ENCODE measurements at places on chromosomes 11 and 22.

GRCh38 chr11:30895046-30895445 is 308.9 kb upstream of the MPPED2 start:
- DNase-seq = no peak

DNA sequence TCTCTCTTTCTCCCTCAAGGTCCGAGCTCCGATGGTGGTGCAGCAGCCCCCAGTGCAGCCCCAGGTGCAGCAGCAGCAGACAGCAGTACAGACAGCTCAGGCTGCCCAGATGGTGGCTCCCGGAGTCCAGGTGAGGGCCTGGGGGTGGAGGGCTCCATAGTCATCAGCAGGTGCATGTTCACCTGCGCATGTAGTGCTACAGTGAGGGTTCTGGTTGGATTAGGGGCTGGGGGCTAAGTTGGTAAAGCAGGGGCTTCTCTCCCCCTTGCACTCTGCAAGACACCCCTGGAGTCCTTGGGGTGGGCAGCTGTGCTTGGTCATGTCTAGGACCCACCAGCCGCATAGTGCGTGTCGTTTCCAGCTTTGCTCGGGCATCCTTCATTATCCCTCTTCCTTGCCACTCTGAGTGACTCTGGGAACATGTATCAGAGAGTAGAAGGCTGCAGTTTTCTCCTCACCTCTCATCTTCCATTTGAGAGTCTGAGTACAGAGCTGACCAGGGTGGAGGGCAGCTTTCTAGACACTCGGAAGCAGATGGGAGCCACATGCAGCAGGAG is 61.2 kb downstream of the MED15 start:
- DNase-seq = no peak

DNA sequence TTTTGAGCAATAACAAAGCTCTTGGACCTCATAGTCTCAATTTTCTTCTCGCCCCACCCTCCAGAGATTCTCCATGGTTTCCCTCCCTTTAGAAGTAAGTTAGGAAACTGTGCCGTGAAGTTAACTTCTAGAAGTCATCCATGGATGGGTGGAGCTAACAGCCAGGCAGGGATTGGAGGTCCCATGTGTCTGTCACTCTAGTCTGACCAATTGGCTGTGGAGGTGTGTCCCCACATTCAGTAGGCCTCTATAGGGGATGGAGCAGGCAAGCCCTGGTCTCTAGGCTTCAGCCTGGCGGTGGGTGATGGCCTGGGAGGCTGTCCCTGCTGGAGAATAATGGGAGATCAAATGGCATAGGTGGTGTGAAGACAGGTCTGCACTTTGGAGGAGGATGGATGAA is 50.7 kb downstream of the TP53I11 start:
- peak; percentile 26 for DNase-seq

- no peak for DNase-seq
Measured at GRCh38 chr11:117009905-117010605, 88.2 kb downstream of the SIK3 start.

DNA sequence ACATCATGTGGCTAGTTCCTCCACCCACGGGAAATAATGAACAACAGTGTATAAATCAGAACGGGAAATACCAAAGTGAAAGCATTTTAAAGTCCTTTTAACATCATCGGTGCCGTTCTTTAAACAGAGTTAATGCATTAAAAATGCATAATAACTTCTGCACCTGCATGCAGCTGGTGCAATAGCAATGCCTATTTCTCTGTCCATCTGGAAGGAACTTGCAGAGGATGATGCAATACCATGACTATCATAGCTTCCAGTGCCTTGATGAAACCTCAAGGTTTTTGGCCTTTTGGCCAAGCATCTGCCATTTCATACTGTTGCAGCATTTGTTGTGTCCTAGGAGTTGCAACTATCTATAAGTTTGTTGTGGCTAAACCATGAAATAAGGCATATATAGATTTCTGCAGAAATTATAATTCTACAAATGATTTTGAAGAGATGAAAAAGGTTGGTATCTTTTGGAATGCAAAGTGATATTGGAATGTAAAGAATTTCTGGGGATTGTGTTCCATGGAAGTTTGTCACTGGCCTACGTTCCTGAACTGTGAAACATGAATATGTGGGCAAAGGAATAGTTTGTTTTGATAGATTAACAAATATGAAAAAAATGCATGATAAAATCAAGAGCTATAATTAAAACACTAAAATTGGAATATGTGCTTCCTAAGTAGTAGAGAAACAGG is 9.8 kb upstream of the EIF3F start:
- DNase-seq = no peak

- no peak for DNase-seq
Measured at GRCh38 chr22:44136112-44136511, 44.6 kb upstream of the PARVG start.

- DNase-seq = peak; percentile 32
Measured at GRCh38 chr22:50399751-50400331, 56.7 kb downstream of the PPP6R2 start.

- no peak for DNase-seq
Measured at GRCh38 chr11:9772218-9772617, 108.3 kb downstream of the SWAP70 start.

DNA sequence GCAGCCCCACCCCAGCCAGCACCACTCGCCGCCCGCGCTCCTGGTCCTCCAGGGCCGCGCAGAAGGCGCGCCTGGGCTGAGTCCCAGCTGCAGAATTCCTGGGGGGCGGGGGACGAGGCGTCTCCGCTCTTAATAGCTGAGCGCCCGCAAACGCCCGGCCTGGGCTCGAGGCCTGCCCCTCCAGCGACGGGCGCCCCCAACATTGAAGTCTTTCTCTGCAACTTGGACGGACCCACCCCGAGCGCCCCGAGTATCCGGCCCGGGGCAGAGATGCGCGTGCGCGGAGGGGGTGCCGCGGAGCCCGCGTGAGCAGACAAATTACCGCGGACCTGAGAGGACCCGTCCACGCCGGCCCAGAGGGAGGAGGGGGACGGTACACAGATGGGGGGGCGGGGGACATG is 6.7 kb upstream of the SYT7 start:
- DNase-seq = no peak

DNA sequence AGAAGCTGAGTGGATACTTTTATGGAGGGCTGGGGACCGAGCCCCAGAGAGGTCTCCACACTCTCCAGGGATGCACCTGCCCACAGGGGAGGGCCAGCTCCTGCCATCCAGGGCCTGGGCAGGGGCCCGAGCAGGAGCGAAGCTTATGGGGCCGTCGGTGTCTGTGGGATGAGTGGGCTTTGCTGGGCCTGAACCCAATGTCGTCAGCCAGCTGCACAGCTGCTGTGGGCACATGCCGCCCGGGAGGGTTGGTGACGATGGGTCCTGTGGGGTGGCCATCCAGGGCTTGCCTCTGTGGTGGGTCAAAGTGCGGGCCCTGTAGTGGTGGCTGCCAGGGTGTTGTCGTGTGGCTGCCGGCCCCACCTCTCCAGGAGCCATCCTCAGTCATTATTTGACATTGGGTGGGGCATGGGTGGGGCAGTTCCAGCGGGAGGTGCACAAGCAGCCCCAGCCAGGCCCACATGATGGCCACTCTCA is 447.1 kb downstream of the TBC1D22A start:
- DNase-seq = no peak

GRCh38 chr11:120756931-120757330 is 245.4 kb downstream of the GRIK4 start:
- DNase-seq = no peak

DNA sequence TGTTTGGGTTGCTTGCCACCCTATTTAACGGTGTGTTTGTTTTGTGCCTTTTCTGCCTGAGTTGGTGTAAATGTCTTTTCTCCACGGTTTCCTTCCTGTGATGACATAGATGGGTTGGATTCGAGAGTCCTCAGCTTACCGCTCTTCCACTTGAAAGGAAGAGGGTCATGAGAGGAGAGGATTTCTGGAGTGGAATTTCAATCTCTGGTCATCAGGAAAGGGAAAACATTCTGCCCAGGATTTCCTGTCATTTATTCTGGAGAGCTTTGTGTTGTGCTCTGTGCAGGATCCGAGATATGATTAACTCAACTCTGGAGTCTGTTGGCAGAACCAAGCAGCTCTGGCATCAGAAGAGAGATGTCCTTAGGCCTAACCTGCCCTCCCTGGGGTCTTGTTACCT is 605.2 kb downstream of the NTM start:
- no peak for DNase-seq

- DNase-seq = no peak
Measured at GRCh38 chr22:48663297-48663696, 1164.4 kb downstream of the BRD1 start.

GRCh38 chr11:56491270-56491669 is at the start of gene OR5M8:
OR5M8 (minus strand) TSS chr11:56491370; CDS start chr11:56491370, 0 bp downstream.
- DNase-seq = no peak

GRCh38 chr22:45997077-45997776 is 20.3 kb upstream of the WNT7B start:
- DNase-seq = peak; percentile 25

- peak; percentile 9 for DNase-seq
Measured at GRCh38 chr11:129766898-129767604, 48.6 kb upstream of the TMEM45B start.

DNA sequence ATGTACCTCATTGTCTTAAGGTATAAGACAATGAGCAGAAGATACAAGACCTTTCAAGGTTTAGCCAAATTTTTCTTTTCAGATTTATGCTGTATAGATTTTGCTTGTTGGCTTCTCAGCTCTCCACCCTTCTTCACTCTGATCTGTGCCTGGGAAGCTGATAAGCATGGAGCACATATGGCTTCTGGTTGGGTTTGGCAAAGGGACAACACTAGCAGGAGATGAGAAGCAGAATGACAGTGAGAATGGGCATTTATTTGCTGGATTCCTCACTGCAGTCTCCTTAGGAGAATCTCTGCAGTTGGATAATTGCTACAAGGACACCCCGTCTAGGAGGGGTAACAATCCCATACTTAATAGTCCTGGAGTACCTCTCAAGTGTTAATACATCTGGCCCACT is 474.8 kb upstream of the CCDC90B start:
- DNase-seq = no peak

- no peak for DNase-seq
Measured at GRCh38 chr11:113568566-113568965, 93.4 kb upstream of the DRD2 start.

DNA sequence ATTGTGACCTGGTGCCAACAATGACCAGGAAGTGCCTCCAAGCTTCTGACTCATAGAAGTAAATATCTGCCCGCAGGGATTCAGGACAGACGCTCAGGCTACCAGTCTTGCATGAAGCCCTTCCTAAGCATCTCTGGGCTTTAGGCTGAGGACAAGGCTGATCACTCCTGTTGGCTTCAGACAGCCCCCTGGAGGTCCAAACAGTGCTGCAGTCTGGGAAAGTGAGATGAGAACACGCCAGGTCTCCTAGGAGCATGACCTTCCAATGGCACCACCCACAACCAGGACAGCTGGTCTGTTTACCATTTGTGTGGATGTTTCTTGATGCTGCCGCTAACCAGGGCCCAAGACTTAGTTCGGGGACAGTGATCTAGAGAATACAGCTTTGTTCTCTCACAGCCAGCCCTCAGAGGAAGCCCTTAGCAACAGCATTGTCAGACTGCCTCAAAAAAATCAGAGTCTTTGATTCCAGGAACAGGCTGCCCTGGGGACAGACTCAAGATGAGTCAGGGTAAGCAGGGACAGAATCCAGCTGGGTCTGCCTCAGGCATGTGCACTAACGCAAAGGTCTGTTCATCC is 111.2 kb downstream of the ZNF280B start:
- DNase-seq = no peak

DNA sequence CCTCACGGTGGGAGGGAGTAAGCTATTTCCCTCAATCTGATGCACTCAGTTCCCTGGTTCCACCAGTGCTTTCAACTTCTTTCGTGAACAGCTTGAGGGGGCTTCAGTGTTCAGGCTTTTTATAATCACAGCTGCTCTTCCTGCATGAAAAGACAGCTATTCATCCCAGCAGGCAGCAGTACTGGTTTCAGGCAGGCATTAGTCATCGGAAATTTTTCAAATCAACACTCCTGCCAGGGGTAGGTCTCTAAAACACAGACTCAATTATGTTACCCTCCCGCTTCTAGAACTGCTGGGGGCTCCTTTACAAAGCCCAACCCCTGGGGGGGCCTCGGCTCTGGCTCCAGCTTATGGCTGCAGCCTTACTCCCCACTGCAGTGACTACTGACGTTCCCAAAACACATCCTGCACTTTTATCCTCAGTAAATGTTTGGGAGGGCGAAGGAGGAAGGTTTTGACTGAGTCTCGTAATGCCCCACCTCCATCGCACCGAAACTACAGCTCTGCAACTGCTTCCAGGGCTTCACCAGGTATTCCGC is 5.8 kb downstream of the POLDIP3 start:
- no peak for DNase-seq

DNA sequence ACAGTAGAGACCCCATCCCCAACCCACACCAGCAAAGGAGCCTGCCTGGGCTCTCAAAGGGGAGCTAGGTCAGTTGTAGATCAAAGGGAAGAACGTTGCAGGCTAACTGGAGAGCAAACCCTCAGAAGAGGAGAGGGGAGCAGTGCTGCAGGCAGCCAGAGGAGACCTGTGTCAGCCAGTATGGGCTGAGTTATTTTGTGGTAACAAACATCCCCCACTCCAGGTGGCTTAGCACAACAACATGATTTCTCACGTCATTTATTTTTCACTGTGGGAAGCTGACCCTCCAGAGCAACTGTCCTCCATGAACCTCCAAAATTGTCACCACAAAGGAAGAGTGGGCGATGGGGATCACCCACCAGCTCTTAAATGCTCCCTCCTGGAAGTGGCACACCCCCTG is 19.8 kb upstream of the SHANK2 start:
- no peak for DNase-seq

All from CD4-positive, alpha-beta T cell treated with Interleukin-4 for 1 hour (primary cell).